Common myeloid progenitor, CD34-positive (primary cell): ENCODE measurements at places on chromosomes 2 and 18.

GRCh38 chr2:43839776-43840564 is 1.2 kb downstream of the ABCG8 start:
- no peak for DNase-seq

- DNase-seq = no peak
These were observed 10.1 kb upstream of the CCBE1 start for GRCh38 chr18:59707306-59707705.

GRCh38 chr2:199456383-199457146 is 1.2 kb downstream of the SATB2 start:
- peak; percentile 13 for DNase-seq

- no peak for DNase-seq
These were observed 35.8 kb downstream of the PPIG start for GRCh38 chr2:169619946-169620345.

- DNase-seq = no peak
These were observed 515.2 kb downstream of the RNF144A start for GRCh38 chr2:7432436-7432835.

DNA sequence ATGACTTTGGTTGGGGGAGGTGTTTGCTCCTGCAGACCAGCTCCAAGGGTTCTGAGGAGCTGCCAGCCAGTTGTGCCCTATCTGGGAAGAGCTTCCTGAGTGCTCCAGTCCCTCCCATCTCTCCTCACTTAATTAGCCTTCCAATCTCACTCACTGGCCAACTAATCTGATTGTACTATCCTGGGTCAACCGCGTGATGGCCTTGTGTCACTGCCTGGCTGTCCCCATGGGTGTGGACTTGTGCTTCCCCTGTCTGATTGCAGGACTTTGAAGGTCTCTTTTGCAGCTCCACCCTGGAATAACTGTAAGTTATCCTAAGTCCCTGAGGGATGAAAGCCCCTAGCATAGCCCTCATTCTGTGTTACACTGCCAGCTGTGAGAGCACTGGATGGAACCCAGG is 65.0 kb downstream of the SLC4A5 start:
- DNase-seq = no peak

GRCh38 chr18:67232991-67233390 is 283.5 kb downstream of the DSEL start:
- no peak for DNase-seq

DNA sequence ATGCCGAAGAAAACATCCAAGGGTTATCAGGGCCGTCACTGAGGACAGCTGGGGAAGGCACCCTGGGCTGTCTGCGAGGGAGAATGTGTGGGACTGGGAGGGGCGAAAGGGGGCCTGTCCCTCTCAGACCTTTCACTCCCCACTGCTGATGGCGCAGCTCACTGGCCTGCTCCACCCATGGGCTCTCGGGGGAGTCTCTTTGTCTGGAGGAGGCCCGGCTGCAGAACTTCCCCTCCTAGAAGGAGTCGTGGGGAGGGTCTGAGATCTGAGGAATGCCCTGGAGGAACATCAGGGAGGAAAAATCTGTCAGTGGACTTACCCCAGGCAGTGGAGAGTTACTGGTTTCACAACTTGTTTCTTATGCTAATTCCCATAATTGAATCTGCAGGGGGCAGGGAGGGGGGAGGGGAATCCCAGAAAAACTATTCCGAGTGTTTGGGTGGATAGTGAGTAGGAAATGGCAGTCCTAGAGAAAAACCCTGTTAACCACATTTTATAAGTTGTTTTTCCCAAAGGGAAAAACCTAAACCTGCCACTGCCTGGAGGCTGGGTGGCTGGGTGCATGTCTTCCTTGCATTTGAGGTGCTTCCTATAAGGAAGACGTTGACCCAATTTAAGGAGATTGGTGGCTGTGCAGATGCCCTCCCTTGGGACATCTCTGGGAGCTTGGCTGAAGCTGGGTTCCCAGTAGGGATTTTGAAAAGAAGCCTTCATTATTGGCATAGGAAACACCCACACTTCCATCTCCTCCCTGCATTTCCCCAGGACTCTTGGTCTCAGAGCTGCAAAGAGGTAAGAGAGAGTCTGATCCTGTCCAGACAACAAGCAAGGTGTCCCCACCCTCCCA is 11.7 kb upstream of the SEMA4C start:
- no peak for DNase-seq

- no peak for DNase-seq
These were observed 304.6 kb downstream of the PARD3B start for GRCh38 chr2:204849892-204850291.

DNA sequence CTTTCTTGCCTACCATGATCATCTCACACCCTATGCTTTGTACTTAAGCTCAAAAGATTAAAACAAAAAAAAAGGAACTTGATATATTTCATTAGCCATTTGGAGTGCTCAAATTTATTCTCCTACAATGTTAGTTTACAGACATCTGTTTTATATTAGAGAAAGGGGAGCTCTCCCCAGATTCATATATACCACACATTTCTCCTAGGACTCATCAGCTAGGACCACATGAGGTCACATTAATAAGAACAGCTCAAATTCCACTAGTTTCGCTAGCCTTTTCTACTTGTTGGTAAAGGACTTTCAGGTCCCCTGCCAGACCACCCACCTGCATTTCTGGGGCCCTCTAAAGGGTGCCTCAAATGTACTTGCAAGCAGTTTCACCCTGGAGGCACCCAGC is 151.2 kb upstream of the MMADHC start:
- no peak for DNase-seq

GRCh38 chr2:228657807-228658402 is 476.4 kb upstream of the SPHKAP start:
- no peak for DNase-seq

- DNase-seq = no peak
These were observed 658.6 kb upstream of the FANCL start for GRCh38 chr2:58899692-58900091.

- DNase-seq = no peak
These were observed 18.6 kb upstream of the VPS4B start for GRCh38 chr18:63440881-63441280.

DNA sequence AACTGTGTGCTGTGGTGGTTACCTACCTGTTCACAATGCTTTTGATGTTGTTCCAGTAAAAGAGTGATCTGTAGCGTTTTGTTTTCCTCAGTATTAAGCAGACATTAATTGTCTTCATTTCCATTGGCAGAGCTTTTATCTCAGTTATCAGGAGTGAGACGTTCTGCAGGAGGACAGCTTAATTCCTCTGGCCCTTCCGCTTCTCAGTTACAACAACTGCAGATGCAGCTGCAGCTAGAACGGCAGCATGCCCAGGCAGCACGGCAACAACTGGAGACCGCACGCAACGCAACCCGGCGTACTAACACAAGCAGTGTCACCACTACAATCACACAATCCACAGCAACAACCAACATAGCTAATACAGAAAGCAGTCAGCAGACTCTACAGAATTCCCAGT is 78.3 kb downstream of the KCMF1 start:
- no peak for DNase-seq

DNA sequence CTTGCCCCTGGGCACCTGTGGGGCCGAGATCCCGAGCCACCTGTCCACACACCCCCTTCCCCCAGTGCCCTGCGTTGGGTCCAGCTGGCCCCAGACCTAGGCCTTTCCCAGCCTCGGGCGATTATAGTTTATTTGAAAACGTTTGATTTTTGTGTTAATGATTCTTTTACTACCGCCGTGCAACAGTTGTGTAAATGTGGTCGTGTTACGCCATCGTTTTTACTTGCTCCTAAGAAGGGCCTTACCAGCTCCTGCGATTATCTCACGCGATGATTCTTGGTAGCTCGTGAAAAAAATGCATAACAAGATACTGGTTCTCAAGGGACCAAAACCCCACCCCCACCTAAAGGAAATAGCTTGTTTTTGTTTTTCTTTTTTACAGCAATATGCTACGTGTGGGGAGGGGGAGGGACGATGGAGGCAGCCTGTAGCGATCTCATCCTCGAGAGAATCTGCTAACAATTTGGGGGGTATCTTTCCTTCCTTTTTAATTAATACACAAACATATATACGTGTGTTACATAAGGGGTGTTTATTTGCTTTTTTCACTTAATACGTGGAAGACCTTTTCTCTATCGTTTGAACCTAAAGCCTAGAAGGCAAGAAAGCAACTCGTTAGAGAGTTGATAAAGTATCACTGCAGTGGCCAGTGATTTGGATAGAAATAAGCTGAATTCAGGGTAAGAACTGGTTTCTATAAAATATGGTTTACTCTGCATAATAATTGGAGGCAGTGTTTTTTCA is 1.0 kb downstream of the ZDBF2 start:
- DNase-seq = peak; percentile 46

DNA sequence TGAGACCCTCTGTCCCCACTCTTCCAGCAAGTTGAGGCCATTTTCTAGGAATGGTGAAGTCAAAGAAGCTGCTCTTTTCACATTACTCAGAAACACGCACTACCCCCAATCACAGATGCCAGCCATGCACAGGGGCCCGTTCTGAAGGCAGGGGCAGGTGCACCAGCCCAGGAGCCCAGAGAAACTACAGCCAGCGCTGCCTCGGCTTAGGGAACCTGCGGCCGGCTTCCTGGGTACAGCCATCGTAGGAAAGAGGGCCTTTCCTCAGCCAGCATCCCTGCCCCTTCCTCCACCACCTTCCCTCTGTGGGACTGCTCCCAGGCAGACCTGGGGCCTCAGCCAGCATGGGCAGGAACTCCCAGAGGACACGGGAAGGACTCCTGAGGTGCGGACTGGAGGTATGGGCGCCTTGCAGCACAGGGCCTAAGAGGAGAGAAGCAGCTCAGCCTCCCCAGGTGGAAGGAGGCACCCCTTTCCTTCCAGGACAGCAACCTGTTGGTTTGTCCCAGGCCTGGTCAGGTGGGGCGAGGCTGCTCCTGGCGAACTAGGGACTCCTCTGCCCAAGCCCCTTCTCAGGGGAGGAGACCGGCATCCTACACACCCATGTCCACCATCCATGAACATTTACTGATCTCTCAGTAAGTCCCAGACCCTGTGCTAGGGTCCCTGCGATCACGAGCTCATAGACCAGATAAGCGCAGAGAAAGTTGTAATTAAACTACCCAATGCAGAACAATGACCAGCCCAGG is 99.0 kb upstream of the ID2 start:
- no peak for DNase-seq

DNA sequence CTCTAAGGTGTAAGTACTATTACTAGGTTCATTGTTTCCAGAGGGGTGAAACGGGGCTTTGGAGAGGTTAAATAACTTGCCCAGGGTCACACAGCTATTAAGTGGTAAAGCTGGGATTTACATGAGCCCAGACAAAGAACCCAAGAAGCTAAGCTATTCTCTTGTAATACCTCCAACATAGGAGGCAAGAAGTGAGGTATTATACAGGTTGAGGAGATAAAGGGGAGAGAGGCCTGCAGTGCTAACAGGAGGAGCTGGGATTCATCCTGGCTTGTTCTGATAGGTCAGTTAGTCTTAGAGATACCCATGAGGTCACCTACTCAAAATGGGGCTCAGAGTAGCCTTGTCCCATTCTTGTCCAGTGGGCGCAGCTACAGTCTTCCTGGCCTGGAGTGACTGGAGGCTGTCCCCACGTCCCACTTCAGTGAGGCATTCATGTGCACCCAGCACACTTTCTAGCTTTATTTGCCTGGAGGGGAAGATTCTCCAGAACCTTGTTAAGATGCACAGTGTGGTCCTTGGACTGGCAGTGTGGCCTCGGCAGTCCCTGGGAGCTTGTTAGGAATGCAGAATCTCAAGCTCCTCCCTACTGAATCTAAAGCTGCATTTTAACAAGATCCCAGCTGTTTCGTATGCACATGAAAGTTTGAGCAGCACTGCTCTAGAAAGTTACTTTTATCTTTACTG is 63.5 kb downstream of the MEIS1 start:
- DNase-seq = no peak

DNA sequence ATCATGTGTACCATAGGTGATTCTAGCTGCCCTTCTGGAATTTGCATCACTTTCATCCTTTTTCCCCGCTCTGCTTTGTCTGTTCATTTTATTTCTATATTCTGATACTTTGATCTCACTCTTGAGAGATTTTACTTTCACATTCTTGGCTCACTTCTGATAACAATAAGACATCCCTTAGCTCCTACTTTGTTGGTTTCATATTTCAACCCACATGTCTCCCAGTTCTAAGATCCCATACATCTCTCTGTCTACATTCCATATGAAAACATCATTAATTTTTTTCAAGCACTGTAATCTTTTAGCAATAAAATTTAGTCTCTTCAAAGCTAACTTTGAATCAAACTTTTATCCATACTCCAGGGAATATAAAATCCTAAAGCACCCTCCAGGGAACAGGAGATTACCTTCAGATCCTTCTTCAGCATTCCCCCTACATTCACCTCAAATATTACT is 75.6 kb downstream of the COL3A1 start:
- DNase-seq = no peak

- DNase-seq = no peak
These were observed 123.7 kb upstream of the CTDP1 start for GRCh38 chr18:79555885-79556284.

- DNase-seq = no peak
These were observed 38.3 kb upstream of the WDR75 start for GRCh38 chr2:189402932-189403331.

DNA sequence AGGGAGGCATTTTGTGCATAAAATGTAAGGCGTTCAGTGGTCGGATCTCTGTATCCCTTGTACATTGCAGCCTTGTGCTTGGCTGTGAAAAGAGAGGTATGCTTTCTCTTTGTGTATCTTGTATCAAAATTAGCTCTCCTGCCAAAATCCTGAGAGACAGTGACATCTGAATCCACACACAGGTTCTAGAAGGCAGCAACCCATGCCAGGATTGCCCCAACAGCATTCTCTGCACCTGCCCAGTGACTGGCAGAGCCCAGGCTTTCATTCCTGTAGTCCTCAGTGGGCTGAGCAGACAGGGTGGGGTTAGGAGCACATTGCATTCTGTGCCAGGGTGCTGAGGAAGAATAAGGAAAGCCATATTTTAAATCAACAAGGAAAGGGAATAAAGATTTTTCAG is 740.3 kb upstream of the RAB6C start:
- DNase-seq = no peak

DNA sequence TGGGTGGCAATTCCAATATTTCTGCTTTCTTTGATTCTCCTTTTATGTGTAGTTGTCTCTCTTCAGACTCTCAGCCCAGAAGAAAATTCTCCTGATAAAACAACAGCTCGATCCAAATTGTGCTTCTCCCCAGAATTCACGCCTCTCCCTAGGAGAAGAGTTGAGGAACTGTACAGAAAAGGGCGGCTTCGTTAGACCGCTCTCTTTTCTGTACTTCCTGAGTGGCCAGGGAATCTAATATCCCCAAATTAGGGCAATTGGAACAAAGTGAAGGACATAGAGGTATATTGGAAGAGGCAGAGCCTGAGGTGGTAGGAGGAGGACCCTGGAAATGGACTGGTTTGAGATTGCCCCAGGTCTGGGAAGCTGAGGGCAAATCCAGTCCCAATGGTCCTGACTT is 5.6 kb downstream of the ADCYAP1 start:
- DNase-seq = no peak
